ENCODE measurements at places on chromosomes 1 and 21.

- no peak for DNase-seq
These were observed 2.9 kb downstream of the DDI2 start for GRCh38 chr1:15620155-15620545.

GRCh38 chr1:145729666-145730436, 10.6 kb downstream of the CD160 start:
- DNase-seq = no peak

- no peak for DNase-seq
These were observed 24.8 kb downstream of the JAK1 start for GRCh38 chr1:64941461-64942117.

GRCh38 chr1:188127507-188127906, 1298.8 kb downstream of the PLA2G4A start:
- DNase-seq = no peak

GRCh38 chr1:78168306-78168705, 122.5 kb downstream of the GIPC2 start:
- no peak for DNase-seq

DNA sequence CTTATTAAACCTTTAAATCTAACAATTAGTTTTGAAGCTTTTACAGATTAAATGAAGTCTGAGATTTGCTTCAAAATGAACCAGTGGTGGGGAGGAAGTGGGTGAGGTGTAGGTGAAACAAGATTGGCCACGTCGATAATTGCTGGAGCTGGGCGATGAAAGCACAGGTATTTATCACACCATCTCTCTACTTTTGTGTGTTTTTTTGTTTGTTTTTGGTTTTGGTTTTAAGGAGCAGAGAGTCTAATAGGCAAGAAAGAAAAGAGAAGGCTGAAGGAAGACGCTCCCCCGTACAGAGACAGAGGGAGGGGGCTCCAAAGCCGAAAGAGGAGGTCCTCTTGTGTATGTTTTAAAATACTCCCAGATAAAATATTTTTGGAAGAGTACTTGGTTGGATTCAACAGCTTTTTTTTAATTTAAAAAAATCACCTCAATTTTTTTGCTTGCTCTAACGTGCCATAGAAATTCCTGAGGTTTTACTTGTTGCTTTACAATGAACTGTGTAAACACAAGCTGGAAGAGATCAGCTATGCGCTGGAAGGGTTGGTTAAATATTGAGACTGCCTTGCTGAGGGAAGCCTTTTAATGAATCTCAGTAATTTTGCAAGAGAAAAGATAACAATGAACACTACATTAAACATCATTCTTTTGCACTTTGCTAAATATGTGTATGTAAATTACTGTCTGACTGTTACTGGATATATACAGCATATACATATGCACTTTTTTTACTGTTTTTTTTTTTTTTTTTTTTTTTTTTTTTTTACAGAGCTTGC, 6.7 kb upstream of the LGALS8 start:
- no peak for DNase-seq

DNA sequence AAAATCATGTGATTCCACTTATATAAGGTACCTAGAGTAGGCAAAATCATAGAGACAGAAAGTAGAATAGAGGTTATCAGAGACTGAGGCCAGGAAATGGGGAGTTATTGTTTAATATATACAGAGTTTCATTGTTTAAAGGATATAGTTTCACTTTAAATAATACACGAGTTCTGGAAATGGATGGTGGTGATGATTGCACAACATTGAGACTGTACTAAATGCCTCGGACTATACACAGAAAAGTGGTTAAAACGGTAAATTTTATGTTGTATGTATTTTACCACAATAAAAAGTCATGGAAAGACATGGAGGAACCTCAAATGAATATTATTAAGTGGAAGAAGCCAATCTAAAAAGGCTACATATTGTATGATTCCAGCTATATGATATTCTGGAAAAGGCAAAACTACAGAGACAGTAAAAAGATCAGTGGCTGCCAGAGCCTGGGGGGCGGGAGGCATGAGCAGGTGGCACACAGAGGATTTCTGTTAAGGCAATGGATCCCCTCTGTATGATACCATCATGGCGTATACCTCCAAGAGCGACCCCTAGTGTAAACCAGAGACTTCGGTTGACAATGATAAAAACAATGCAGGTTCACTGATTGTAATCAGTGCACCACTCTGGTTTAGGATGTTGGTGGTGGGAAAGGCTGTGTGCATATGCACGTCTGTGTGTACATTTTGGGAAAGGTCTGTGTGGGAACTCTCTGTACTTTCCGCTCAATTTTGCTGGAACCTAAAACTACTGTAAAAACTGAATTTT, 7.5 kb downstream of the C1orf198 start:
- DNase-seq = no peak

- no peak for DNase-seq
These were observed 111.2 kb upstream of the CACHD1 start for GRCh38 chr1:64358692-64359091.

DNA sequence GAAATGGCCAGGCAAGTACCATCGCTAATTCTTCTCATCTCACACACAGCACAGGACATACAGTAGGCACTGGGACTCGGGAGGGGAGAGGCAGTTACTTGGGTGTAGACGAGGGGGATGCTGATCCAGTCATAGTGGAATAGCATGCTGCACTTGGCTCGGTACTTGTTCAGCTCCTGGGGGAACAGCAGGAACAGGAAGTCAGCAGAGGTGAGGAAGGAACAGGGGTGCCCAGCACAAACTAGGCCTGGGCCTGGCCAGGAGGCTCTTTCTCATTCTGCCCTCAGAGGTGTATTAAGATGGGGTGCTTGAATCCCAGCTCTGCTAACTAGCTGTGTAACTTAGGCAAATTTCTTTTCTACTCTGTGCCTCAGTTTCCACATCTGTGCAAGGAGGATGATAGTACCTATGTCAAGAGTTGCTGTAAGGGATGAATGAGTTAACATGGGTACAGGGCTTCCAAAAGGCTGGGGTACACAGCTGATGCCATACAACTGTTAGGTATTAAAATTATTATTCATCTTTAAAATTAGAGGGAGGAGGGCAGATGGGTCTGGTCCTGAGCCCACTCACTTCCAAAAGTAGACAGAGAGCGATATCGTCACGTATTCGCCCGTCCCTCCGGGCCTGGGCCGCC, 2.4 kb downstream of the BEST4 start:
- no peak for DNase-seq

DNA sequence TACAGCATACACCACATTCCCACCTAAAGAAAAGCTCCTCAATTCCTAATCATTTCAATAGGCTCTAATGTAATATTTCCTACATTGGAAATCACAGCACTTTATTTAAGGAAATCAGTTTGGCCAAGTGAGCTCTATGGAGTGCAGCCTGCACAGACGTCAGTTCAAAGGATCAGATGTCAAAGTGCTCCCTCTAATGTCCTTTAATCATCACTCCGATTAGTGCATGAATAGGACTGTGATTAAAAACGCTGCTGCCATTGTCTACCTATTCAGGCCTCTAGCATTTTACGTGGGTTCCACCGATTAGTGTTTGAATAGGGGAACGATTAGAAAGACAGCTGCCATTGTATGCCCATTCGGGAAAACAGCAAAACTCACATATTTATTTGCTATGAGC, 50.2 kb downstream of the DPYD start:
- no peak for DNase-seq

DNA sequence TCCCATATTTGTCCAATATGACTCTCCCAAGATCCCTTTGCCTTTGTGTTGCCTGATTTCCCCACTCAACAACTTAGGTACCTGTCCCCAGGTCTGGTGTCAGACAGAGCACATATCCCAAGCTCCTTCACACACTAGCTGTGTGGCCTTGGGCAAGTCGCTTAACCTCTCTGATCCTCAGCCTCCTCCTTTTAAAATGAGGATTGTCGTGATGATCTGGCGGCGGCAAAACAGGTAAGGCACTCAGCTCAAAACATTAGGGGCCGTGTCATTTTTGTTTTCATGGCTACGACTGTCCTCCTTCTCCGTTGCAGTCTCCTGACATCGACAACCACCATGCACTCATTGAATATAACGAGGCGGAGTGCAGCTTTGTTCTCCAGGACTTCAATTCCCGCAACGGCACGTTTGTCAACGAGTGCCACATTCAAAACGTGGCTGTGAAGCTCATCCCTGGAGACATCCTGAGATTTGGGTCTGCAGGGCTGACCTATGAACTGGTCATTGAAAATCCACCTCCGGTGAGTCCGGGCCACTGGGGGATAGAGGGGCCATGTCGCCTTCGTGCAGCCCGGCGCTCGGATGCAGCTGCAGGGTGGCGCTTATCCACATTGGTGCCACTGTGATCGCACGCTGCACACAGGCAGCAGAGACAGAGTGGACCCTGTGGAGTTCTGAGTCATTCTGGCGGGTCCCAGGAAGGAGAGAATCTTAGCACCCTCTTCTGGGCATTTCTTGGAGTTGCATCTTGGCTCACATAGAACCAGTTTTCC, 25.2 kb downstream of the FHAD1 start:
- DNase-seq = peak; percentile 10

GRCh38 chr1:41032147-41032546, 10.6 kb upstream of the SLFNL1 start:
- DNase-seq = no peak

- DNase-seq = no peak
These were observed 31.4 kb upstream of the MYOC start for GRCh38 chr1:171683870-171684269.

DNA sequence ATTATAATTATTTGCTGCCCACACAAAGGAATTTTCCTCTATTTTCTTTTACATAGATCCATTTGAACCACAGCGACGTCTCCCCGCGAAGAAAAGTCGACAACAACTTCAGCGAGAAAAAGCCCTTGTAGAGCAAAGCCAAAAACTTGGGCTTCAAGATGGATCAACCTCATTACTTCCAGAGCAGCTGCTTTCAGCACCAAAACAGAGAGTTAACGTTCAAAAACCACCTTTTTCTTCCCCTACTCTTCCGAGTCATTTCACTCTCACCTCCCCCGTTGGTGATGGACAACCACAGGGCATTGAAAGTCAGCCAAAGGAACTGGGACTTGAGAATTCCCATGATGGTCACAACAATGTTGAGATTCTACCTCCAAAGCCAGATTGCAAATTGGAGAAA, 7.2 kb downstream of the GORAB start:
- no peak for DNase-seq

DNA sequence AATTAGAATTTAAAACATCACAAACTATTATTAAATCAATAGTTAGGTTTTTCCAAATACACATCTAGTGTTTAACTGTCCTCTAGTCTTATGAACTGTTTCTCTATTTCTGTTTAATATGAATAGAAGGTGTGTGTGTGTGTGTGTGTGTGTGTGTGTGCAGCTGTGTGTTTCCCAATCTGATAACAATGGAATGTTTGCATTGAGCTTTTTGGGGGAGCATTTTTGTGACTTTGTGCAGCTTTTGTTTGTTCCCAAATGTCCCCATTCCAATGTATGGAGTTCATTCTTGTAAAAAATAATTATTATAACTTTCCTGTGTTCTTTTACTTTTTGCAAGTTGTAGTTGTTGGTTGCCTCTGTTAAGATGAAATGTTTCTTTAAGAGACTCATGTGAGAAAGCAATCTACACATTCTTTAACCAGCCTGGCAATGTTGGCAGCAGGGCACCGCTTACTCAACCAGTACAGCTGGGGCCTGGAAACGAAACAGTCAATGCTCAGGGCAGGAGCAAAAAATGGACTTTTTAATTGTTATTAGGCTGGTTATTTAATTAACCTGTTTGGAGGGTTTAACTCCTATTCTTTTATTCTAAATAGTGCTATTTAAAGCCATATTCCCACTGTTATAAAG, 354.3 kb downstream of the SRGAP2C start:
- no peak for DNase-seq

GRCh38 chr1:147837129-147837963, 65.2 kb upstream of the GJA8 start:
- no peak for DNase-seq

DNA sequence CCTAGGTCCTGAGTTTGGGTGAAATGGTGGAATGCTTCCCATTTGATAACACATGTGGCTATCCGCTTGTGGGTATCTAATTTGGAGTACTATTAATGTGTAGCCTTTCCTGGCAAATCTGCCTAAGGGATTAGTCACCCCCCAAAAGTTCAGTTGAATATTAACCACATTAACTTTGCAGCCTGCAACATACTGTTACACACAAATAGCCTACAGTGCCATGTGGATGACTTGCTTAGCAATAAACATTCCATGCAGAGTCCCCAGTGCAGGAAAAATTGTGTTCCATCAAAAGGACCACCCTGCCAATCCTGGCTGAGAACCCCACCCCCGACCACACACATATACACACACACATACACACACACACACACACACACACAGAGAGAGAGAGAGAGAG, 303.3 kb upstream of the ESRRG start:
- DNase-seq = no peak

- no peak for DNase-seq
These were observed 9.1 kb downstream of the SYTL1 start for GRCh38 chr1:27350663-27351540.

DNA sequence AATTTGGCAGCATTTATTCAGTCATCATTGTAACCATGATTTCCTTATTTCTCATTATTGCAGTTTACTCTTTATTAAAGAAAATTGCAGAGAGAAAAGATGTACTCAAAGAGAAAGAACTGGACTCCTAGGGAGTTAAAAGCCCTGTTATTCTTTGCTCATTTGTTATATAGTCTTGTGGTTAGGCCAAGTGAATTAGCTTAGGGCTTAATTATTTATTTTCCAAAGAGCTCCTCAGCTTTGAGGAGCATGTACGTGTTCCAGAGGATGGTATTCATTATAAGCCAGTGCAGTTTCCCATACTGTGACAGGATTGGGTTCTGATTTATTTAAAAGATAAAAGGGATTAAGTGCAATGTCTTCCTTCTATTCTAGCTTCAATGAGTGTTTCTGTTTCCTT, 86.4 kb downstream of the GPR161 start:
- no peak for DNase-seq

DNA sequence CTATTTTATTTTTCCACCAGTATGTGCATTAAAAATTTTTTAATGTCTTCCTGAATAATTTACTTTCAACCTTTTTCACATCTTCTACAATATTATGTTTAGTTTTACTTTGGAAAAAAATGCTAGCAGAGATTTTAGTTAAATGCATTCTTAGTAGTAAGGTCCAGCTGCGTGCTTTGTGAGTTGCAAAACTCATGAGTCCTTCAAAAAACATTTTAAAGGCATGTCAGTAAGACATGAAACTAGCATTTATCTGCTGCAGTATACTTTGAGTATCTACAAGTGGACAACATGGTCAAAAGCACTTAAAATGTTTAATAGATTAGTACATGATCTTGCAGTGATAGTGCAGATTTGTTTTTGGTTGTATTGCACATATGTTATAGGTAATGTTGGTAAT, 139.0 kb downstream of the HS2ST1 start:
- DNase-seq = no peak

All from stimulated activated CD8-positive, alpha-beta memory T cell treated with anti-CD3 and anti-CD28 coated beads, Interleukin-2, amount 100 ng/mL, for 48 hours (primary cell).